ENCODE measurements at places on chromosomes 7 and 10. TPM values are rescaled to one million over a fixed set of nuclear protein-coding genes. Genes with fewer than 3 reads are reported as not detected.

DHX32 gene
- total RNA-seq: 27.8 TPM

DNA sequence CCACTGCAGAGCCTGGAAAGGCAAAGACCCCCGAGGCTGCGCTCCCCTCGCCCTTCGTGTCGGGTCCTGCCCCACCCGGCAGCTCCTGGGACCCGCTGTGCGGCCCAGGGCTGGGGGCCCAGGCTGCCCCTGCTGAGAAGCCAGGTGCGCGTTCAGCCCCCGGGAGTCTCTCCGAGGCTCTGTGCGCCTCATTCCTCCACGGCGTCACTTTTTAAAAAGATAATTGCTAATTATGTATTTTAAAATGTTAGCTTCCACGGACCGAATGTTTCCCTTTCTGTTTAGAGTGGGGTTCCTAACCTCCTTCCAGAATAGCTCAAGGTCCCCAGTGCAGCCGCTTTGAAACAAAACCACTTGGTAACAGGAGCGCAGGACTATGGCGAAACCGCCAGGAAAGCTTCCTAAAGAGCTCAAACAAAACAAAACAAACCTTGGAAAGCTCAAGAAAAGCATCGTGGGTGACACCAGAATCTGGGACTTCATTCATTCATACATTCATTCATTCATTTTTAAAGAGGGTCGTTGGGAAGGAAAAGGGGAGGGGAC, 45.6 kb downstream of the PDIA4 start:
- no peak overlapping the region for H3K27ac ChIP-seq
- H3K4me1 ChIP-seq: no peaks in the 10 kb centered on the region
- H3K4me3 ChIP-seq: peak overlapping the region; percentile 67
- H3K36me3 ChIP-seq: no peaks in the 10 kb centered on the region

GRCh38 chr10:19917751-19918478, 101.7 kb downstream of the PLXDC2 start:
- no peaks in the 10 kb centered on the region for H3K36me3 ChIP-seq

CYP26A1 gene
- not detected for total RNA-seq

GRCh38 chr7:19143881-19144574, 1.2 kb downstream of the FERD3L start:
- H3K27me3 ChIP-seq: peaks cover 32% of the 10 kb centered on the region
- H3K4me1 ChIP-seq: no peaks in the 10 kb centered on the region
- H3K27ac ChIP-seq: no peak overlapping the region

PLAU gene
- 115 TPM for total RNA-seq

DNA sequence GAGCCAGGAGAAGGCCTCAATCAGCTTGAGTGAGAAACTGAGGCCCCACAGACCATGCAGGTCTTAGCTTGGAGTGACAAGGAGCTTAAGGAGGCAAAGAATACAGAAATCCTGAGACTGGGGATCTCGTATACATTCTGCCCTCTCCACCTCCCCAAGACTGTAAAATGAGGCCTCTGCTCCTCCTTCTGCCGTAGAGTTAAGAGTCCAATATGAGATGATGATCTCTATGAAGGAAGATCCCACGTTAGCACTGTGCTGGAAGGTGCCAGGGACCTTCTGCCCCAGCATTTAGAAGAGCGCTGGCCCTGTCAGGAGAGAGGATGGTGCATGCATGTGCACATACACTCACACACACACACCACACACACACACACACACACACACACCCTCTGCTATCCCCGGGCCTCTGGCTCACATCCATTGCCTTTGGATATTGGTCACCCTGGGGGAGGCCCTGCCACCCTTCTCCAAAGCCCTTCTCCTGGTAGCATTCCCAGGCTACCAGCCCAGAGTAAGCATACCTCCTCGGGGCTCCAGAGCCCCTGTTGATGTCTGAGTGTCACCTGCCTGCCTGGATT, 15.0 kb downstream of the ZCCHC24 start:
- peaks cover 52% of the 10 kb centered on the region for H3K36me3 ChIP-seq
- H3K27me3 ChIP-seq: no peaks in the 10 kb centered on the region
- DNase-seq: no peak
- H3K4me1 ChIP-seq: peaks cover 53% of the 10 kb centered on the region
- H3K4me3 ChIP-seq: no peak overlapping the region

GRM3 gene
- not detected for total RNA-seq

DNA sequence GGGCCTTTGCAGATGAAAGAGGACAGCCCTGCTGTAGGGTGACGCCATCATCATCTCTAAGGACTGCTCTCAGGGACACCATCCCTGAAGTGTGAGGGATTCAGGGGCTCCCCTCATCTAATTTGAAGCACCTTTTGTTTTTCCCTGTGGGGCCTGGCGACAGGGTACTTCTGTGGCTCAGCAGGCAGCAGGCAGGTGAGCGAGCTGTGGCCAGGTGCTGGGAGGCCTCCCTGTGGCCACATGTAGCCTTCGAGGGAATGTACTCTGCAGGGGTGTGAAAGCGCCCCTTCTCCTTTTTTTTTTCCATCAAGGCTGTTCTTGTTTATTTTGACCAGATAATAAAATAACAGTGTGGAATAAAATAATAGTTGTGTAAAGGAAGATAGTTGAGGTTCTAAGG, 118.2 kb upstream of the DPP6 start:
- H3K36me3 ChIP-seq: no peaks in the 10 kb centered on the region
- no peaks in the 10 kb centered on the region for H3K4me1 ChIP-seq
- no peaks in the 10 kb centered on the region for H3K27me3 ChIP-seq
- no peak overlapping the region for H3K4me3 ChIP-seq
- no peak for DNase-seq

GRCh38 chr7:40965774-40966173, 737.1 kb downstream of the INHBA start:
- no peaks in the 10 kb centered on the region for H3K27me3 ChIP-seq
- H3K36me3 ChIP-seq: no peaks in the 10 kb centered on the region
- no peaks in the 10 kb centered on the region for H3K4me1 ChIP-seq
- no peak for DNase-seq
- no peak overlapping the region for H3K27ac ChIP-seq
- H3K4me3 ChIP-seq: no peak overlapping the region

All from IMR-90 (cell line).